ENCODE measurements at places on chromosomes 13 and 19. TPM values are rescaled to one million over a fixed set of nuclear protein-coding genes. Genes with fewer than 3 reads are reported as not detected.

- DNase-seq = no peak
Observed at GRCh38 chr13:109760402-109760801, 26.0 kb downstream of the IRS2 start.

GRCh38 chr13:110555601-110556223, 5.8 kb downstream of the RAB20 start:
- DNase-seq = no peak

GRCh38 chr13:109088624-109088917, 459.2 kb downstream of the MYO16 start:
- DNase-seq = no peak

GRCh38 chr19:4830332-4830731, 1.2 kb downstream of the TICAM1 start:
- DNase-seq = no peak

DNA sequence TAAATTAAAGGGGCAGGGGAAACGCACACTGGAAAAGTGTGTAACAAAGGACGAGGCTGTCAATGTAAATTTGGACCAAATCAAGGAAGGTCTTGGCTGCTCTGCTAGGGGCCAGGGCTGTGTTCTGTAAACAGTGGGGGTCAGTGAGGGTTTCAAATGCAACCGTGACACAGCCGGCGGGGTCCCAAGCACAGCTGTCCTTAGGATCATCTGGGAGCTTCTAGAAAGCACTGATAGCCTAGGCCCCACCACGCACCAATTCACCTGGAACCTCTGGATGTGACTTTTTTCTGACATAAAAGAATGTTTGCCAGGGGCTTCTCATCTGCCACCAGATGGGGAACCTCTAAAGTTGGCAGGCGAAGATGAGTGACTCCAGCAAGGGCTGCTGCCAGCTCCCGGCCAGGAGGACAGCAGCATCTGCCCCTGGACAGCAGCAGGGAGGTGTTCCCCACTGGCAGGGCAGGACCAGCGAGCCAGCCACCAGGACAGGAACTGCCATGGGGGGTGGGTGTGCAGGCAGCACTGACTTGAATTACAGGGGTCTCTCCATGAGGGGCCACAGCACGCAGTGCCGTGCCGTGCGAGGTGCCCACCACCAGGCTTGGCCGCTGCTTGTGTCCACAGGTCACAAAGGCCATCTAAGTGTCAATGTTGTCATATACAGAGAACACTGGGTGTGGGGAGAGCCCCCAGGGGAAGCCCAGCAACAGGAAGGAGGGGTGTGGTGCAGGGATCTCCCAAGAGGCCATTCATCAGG, 87.5 kb downstream of the SOX1 start:
- no peak for DNase-seq

DNA sequence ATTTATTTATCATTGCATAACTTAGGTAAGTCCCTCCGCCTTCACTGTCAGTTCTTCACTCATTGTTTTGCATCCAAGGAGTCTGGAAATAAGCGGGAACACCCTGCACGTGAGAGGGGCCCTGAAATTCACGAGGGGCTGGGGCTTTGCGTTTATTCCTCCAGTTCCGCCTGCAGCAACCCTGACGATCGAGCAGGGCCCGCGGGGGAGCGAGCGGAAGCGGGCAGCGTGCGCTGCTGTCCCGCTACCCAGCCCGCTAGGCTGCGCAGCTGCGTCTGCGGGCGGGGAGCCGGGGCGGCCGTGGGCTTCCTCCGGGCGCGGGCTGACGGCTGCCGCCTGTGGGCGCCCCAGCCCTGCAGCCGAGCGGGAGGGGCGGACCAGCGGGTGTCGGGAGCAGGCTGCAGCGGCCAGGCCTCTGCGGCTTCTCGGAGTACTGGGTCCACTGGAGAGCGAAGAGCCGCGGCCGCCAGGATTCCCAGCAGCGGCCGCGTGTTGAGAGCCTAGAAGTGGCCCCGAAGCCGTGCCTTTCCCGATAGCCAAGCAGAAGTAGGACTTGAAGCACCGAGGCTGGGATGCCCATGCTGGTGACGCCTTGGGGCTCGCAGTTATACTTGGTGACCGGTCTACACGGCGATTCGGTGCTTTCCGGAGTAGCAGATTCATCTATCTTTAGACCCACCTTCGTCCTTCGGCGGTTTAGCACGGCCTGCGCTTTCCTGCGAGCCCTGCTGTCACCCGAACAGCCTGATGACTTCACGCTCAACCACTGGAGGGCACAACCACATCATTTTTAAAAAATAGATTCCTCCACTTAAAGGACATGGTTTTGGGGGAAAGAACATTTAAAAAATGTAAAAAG, 32.9 kb upstream of the SACS start:
- no peak for DNase-seq

GRCh38 chr19:36142046-36142445, 2.2 kb downstream of the CAPNS1 start:
- no peak for DNase-seq

DNA sequence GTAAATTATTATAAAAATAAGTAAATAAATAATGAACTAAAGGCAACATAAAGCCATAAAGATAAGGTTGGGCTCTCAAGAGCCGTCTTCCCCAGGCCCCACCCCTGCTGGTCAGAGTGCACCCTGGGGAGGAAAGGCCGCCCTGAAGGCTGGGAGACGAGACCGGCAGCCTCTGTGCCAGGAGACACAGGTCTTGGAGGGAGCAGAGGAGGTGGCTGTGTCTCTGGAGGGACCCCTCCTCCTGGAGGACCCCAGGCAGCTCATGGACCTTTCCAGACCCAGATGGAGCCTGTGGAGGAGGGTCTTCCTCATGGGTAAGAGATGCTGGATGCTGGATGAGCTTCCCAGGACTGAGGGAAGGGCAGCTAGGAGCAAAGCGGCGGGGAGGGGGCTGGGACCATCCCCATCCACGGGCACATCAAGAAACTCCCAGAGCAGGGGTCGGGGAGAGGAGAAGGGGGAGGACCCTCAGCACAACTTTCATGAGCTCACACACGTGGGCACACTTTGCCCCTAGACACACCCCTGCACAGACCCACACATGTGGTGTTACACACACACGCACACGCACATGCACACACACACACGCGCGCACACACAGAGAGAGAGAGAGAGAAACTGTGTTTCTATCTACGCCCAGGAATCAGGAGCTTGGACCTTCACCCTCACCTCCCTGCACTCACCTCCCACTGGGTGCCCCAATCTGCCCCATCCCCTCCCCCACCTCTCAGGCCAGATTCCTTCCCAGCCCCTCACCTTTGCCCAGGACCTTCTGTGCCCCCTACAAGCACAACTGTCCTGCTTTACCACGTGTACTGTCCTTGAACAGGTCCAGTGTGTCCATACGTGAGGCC, at the start of gene CEACAM18:
CEACAM18 (plus strand) TSS at position 159 of the 854 bp plus-strand sequence.
- no peak for DNase-seq

GRCh38 chr13:25910991-25911419, 140.8 kb downstream of the SHISA2 start:
- DNase-seq = no peak

DNA sequence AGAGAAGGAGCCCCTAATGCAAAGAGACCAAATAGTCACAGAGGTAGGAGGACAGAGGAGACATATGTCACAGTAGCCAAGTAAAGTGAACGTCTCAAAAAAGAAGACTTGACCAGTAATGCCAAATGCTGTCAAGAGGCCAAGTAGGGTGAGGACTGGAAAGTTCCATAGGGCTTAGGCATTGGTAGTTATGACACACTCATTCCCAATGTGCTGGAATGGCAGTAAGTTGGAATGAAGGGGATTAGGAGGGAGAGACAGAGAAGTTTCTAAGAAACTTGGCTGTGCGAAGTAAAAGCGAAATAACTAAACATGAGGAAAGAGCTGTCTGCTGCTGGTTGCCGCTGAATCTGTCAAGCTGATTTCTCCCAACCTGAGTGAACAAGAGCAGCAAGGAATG, 14.9 kb upstream of the FRY start:
- no peak for DNase-seq

DNA sequence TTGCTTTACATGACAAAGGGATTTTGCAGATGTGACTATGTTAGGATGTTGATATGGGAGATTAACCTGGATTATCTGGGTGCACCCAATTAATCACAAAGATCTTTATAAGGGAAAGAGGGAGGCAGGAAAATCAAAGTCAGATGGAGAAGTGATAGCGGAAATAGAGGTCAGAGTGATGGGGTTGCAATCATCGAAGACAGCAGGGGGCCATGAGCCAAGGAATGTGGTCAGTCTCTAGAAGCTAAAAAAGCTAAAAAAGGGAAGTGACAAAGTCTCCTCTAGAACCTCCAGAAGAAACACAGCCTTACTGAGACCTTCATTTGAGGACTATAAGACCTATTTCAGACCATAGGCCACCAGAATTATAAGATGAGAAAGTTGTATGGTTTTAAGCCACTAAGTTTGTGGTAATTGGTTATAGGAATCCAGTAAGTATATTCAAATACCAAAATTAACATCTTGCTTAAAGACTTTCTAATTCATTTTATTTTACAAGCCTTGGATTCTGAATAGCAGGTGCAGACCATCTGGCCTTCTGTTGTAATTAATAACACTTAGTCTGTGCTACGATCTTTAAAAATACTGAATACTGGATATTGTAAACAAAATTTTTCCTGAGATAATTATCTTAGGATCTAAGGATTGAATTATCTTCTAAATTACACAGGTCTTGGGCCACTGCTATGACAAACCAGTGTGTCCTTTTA, 493.4 kb upstream of the PCDH20 start:
- DNase-seq = no peak

- no peak for DNase-seq
Observed at GRCh38 chr13:59229401-59229800, 934.3 kb downstream of the DIAPH3 start.

GRCh38 chr13:37187105-37187504, 81.6 kb upstream of the CSNK1A1L start:
- DNase-seq = no peak

GRCh38 chr13:49694446-49694845, 3.2 kb upstream of the EBPL start:
- DNase-seq = no peak

DNA sequence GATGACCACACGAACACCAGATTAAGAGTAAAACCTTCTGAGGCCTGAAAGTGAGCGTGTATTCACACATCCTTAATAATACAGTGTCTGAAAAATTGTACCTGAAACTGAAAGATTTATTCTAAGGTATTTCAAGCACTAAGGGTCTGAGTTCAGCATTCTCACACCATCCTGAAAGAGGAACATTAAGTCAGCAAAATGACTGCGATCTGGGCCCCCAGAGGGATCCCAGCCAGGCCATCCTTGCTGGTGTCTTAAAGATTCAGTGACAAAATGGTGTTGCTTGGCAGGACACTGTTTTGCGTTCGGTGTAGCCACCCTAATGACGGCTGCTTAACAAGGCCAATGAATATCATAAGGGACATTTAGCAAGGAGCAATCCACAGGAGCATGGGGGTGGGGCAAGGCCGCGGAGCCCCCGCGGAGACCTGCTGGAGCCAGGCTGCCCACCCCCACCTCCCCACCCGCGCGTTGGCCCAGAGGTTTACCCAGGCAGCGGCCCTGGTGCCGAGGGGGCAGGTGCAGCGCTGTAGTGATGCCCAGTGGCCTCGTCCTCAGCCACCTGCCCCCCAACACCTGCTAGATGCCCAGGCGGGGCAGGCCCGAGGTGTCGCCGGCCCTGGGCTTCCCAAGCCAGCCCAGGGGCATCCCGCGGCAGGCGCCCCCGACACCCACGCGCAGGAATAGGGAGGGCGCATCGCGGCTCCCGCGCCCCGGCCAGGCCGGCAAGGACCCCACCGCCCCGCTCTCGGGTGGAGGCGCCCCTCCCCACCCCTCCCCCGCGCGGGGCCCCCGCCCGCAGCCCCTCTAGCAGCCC, 742 bp downstream of the NALCN start:
- no peak for DNase-seq

DNA sequence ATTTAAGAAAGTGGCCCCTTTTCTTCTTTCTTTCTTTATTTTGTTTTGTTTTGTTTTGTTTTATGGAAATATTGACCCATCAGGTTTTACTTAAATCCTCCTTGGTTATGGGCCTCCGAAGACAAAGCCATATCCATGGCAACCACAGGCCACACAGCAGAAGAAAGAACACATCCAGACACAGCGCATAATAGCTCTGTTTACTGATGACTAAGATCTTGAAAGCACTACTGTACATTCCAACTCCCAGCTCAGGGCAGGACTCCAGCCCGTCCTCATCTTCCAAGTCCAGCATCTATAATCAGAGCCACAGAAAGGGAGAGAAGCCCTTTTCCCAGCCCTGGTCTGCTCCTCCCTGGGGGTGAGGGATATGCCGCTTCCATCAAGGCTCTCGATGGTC, 84.3 kb downstream of the NUFIP1 start:
- DNase-seq = no peak

DNA sequence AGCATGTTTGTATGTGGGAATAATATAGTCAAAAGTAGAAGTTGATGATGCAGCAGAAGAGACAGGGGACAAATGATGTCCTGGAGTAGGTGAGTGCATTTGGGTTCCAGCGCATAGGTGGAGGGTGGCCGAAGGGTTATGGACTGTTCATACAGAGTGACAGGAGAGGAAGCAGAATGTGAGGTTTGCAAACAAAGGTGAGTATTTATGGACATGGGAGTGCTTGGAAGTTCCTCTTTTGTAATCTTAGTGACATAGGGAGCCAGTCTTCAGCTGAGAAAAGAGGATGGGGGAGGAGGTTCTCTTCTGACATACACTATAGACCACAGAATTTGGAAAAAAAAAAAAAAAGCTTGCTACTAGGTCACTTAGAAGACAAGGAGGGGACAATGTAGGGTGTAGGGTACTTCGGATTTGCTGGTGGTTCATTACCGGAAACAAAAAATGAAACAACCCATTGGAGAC, 331.6 kb downstream of the DLEU7 start:
- no peak for DNase-seq

- DNase-seq = no peak
Observed at GRCh38 chr13:112771139-112771876, 81.5 kb downstream of the ATP11A start.

DNA sequence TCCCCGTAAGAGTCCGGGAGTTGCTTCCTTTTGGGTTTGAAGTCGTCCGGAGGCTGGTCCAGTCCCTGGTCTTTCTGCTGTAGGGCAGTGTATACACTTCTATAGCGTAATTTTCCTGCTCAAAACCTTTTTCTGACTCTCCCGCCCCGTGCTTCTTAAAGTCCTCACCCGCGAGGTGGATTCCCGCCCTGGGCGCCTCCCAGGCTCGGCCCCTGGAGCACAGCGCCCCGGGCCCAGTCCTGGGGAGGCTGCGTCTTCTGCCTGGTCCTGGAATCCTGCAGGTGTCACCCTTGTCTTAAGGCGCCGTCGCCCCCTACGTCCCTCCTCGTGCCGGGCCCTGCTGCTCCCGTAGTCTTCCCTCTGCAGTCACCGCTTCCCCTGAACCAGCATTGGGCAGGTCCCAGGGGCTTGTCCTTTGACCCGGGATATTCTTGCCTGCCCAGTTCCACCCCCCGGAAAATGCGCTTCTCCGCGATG, 34.4 kb upstream of the ZNF808 start:
- DNase-seq = no peak

GRCh38 chr13:24921881-24922280, 157.9 kb downstream of the RNF17 start:
- DNase-seq = no peak

GRCh38 chr13:37230346-37230745, 124.9 kb upstream of the CSNK1A1L start:
- DNase-seq = no peak

GRCh38 chr13:47672245-47673008, 328.6 kb downstream of the SUCLA2 start:
- DNase-seq = no peak

GRCh38 chr13:21613791-21614190, 9.8 kb upstream of the MICU2 start:
- DNase-seq = no peak

- DNase-seq = no peak
Observed at GRCh38 chr19:38528213-38528755, 89.5 kb downstream of the MAP4K1 start.

The LIM2 gene
- total RNA-seq = not detected

The NEK5 gene
- total RNA-seq = 0.98 TPM

The PSG6 gene
- not detected for total RNA-seq

The FCHO1 gene
- total RNA-seq = 12.3 TPM

The SHKBP1 gene
- total RNA-seq = 51.6 TPM
